Activated T-helper 2 cell treated with anti-CD3 and anti-CD28 coated beads, Interferon-gamma antibody, Interleukin-2, Interleukin-4, amounts not matched to agents 10 μg/mL and 5 μg/mL and 100 μg/mL, durations not matched to agents 14 hours and 24 hours and 36 hours (primary cell): ENCODE measurements at places on chromosomes 7 and 10. TPM values are rescaled to one million over a fixed set of nuclear protein-coding genes. Genes with fewer than 3 reads are reported as not detected.

EGR2 gene
- total RNA-seq = 126 and 137 TPM in 2 replicates

TET1 gene
- 1.5 and 1.6 TPM in 2 replicates for total RNA-seq

ADRB1 gene
- not detected in 2 replicates for total RNA-seq

CDH23 gene
- 0.44 and 0.55 TPM in 2 replicates for total RNA-seq

RNLS gene
- total RNA-seq = 1.6 and 2.4 TPM in 2 replicates

PDLIM1 gene
- 2.7 and 2.9 TPM in 2 replicates for total RNA-seq

RBP3 gene
- not detected in 2 replicates for total RNA-seq

DNA sequence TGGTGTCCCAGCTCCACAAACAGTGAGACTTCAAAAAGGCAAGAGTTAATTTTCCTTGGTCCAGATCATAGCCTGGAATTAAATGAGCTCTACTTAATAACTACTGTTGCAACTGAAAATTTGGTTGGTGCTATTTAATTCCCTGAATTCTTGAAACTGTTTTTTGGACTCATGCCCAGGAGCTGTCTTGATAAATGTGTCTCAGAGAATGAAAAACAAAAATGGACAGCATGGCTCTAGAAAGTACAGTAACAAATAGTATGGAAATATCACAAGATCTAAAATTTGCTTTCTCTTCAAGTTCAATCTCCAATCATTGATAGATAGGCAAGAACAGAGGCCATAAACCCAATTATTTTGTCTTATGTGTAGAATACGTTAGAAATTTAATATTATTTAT is 42.5 kb downstream of the CCDC71L start:
- H3K27ac ChIP-seq = no peak overlapping the region
- H3K27me3 ChIP-seq = peaks cover 4% of the 10 kb centered on the region
- H3K36me3 ChIP-seq = no peaks in the 10 kb centered on the region
- no peak overlapping the region for H3K4me3 ChIP-seq

DNA sequence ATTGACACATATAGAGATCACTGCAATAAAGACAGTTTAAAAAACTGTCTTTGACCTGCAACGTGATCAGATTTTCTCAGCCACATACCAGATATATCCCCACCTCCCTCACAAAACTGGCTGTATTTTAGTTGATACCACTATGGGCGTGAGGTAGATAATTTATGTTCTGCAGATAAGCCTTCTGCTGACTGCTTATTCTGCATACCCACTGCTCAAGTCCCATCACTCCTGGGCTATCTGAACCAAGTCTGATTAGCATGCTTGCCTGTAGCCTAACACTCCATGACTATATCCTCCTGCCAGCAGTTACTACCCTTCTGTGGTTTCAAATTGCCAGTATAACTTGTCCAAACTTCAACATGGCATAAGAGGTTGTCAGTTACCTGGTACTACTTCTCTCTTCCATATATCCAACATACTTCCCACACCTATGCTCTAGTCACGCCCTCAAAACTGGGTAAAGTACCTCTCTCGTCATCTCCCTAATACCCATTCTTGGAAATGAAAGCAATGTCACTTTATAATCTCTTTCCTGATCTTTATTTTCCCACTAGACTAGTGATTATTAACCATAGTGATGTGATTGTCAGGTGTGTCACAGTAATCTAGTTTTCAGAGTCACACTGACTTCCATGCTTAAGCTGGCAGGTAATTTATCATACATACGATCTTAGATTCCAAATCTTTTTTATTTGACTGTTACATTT is 70.7 kb downstream of the MALSU1 start:
- peaks cover 53% of the 10 kb centered on the region for H3K4me1 ChIP-seq
- H3K4me3 ChIP-seq = no peak overlapping the region
- no peak overlapping the region for H3K27ac ChIP-seq
- DNase-seq = no peak
- peaks cover 17% of the 10 kb centered on the region for H3K36me3 ChIP-seq

DNA sequence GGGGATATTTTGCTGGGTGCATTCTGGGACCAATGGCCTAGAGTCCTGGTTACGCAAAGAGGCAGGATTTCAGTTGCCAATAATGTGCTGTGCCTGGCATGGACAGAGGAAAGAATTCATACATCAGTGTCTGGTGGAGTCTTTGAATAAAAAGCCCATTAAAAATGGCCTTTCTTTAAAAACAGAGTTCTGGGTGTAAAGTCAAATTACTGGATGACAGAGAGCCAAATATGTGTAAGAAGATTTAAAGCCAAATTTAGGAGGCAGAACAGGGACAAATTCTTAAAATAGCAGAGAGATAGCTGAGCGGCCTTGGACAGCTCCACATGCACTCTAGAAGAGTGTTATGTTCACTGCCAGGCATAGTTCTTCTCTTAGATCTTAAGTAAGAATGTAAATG is 60.8 kb upstream of the MEOX2 start:
- no peaks in the 10 kb centered on the region for H3K4me1 ChIP-seq
- no peaks in the 10 kb centered on the region for H3K27me3 ChIP-seq
- no peak for DNase-seq
- H3K4me3 ChIP-seq = no peak overlapping the region
- H3K27ac ChIP-seq = no peak overlapping the region
- no peaks in the 10 kb centered on the region for H3K36me3 ChIP-seq

GRCh38 chr7:138550337-138550736 is 90.3 kb downstream of the TRIM24 start:
- peaks cover 7% of the 10 kb centered on the region for H3K4me1 ChIP-seq
- no peak overlapping the region for H3K4me3 ChIP-seq
- no peak for DNase-seq
- H3K27ac ChIP-seq = no peak overlapping the region

- H3K4me3 ChIP-seq = no peak overlapping the region
- peaks cover 8% of the 10 kb centered on the region for H3K4me1 ChIP-seq
- H3K27me3 ChIP-seq = peaks cover 10% of the 10 kb centered on the region
- H3K36me3 ChIP-seq = no peaks in the 10 kb centered on the region
Measured at GRCh38 chr10:86182150-86182549, 184.4 kb downstream of the GRID1 start.

- no peak for DNase-seq
- no peak overlapping the region for H3K4me3 ChIP-seq
- H3K4me1 ChIP-seq = no peaks in the 10 kb centered on the region
- H3K27me3 ChIP-seq = no peaks in the 10 kb centered on the region
Measured at GRCh38 chr10:19096501-19097073, 48.0 kb downstream of the MALRD1 start.

DNA sequence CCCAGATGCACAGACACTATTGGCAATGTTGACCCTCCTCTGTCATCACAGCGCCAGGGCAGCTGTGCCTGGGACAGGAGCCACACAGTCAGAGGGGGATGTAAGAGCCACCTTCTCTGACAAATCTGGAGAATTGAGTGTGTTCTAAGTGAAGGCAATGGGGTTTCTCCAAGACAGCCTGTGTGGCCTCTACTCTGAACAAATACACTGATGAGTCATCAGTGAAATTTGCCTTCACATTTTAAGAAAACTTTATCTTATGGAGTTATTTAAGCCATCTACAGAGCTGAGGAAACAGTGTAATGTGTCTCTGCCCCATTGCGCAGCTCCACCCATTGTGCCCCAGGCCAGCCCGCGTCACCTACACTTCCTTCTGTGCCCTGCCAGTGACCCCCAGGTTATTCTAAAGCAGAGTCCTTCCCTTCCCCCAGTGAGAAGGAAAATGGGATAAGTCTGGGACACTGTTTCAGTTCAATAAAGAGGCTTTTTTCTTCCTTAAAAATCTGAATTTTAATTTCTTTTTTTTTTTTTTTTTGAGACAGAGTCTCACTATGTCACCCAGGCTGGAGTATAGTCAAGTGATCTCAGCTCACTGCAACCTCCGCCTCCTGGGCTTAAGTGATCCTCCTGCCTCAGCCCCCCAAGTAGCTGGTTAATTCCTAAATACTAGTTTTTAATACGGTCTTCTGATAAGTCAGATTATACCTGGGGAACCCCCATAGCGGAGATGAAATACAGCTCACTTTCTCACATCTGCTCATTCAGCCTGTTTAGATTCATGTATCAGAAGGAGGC is 21.8 kb downstream of the AKR1E2 start:
- H3K27me3 ChIP-seq = no peaks in the 10 kb centered on the region
- no peak overlapping the region for H3K27ac ChIP-seq
- H3K4me1 ChIP-seq = peaks cover 13% of the 10 kb centered on the region
- H3K36me3 ChIP-seq = no peaks in the 10 kb centered on the region

DNA sequence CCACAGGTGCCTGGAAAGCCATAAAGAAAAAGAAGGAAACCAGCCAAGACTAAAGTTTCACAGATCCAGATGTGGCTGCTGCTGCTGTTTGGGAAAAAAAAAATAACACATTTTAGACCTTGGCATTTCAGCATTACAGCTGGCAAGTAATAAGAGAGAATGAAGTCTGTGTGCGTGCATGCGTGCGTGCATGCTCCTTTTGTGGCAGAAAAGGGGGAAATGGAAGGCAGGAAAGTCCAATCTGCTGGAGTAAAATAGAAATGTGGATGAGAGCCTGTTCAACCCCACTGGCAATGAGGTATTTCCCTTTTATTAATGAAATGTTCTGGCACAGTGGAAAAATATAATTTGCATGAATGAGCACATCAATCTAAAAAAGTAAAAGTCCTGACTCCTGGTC is 137.0 kb upstream of the SEMA3A start:
- no peak for DNase-seq
- no peaks in the 10 kb centered on the region for H3K27me3 ChIP-seq
- H3K4me1 ChIP-seq = no peaks in the 10 kb centered on the region
- no peak overlapping the region for H3K27ac ChIP-seq
- no peak overlapping the region for H3K4me3 ChIP-seq
- H3K36me3 ChIP-seq = no peaks in the 10 kb centered on the region

DNA sequence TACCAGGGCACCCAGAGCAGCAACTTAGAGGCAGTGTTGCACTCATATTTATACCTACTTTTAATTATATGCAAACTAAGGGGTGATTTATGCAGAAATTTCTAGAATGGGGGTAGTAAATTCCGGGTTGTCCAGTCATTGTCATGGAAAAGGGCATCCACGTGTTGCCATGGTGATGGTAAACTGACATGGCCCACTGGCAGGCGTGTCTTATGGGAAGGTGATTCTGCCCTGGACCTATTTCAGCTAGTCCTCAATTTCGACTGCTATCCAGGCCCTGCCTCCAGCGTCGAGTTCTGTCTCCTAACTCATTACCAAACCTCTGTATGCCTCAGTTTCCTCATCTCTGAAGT is 12.8 kb downstream of the SNX8 start:
- H3K27me3 ChIP-seq = no peaks in the 10 kb centered on the region
- no peak for DNase-seq
- no peak overlapping the region for H3K27ac ChIP-seq
- no peaks in the 10 kb centered on the region for H3K36me3 ChIP-seq
